Smooth muscle cell of trachea (primary cell): ENCODE measurements at places on chromosomes 5 and 9. TPM values are rescaled to one million over a fixed set of nuclear protein-coding genes. Genes with fewer than 3 reads are reported as not detected.

UBE2D2 gene
- 50.0 and 61.2 TPM in 2 replicates for total RNA-seq

NNT gene
- total RNA-seq: 96.8 and 109 TPM in 2 replicates

PCDHGA3 gene
- total RNA-seq: 1.3 and 2.6 TPM in 2 replicates

PCA3 gene
- total RNA-seq: not detected in 2 replicates

SUSD3 gene
- 0.73 and 1.3 TPM in 2 replicates for total RNA-seq

FCHSD1 gene
- 39.9 and 46.5 TPM in 2 replicates for total RNA-seq

ROPN1L gene
- total RNA-seq: 0.29 and 0.66 TPM in 2 replicates

ST8SIA4 gene
- 0.17 and 0.29 TPM in 2 replicates for total RNA-seq

SPATA31A3 gene
- not detected in 2 replicates for total RNA-seq

FGF18 gene
- total RNA-seq: 0.29 and 0.99 TPM in 2 replicates

PTGDS gene
- 2.8 and 36.7 TPM in 2 replicates for total RNA-seq

GCNT1 gene
- total RNA-seq: 33.5 and 47.5 TPM in 2 replicates

ZNF782 gene
- 4.0 and 4.7 TPM in 2 replicates for total RNA-seq
